Cerebellar nuclear complex (tissue), 1 donor: ENCODE measurements at places on chromosomes 5 and 9.

- no peak for DNase-seq
These were observed 174.9 kb downstream of the ROR2 start for GRCh38 chr9:91775011-91775707.

- no peak for DNase-seq
These were observed 216.0 kb downstream of the ADAMTSL1 start for GRCh38 chr9:18689921-18690320.

DNA sequence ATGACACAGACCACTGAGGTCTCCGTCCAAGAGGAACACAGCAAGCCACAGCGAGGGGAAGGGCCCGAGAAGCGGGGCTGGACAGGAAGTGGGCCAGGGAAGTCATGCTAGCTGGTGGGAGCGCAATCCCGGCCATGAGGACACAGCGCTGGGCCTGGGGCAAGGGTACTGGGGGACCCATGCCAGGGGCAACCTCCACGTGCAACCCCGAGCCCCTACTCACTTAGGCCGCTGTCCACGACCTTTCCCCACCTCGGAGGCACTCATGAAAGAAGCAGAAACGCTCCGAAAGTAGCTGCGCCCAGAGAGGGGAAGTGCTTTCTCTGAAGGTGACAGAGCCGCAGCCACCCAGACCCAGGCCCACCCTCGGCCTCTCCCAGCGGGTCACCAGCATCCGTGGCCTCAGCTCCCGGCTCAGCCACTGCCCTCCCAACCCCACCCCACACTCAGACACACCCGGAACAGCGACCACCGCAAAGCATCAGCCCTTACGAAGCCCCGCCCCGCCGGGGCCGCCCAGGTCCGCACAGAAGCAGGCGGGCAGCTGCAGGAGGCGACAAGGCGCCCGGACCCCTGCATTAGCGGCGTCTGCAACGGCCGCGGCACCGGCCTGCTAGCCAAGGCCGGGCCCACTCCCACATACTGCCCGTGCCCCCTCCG is 782 bp downstream of the BICD2 start:
- DNase-seq, result no peak

DNA sequence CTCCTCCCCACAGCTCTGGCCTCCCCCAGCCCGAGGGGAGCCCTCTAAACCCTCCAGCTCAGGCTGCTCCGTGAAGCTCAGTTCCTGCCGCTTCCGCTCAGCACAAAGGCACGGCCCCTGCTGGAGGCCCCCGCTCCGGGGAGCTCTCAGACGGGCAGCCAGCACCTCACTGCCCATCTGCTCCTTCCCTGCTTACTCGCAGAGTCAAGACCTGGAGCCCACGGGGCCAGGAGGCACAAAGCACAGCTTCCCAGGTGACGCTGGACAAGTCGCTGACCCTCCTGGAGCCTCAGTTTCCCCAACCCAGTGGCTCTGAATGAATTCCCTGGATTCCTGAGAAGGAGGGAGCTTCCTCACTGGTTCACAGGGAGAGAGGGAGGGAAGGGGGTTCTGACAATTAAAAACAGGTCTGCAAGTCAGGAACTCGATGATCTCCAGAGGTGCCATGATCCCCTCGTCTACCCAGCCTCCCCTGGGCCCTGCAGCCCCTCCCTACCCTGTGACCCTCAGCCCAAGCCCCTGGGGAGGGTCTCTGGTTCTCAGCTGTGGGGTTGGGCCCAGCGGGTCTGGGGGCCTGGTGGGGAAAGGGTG is 36.2 kb downstream of the VAV2 start:
- no peak for DNase-seq

DNA sequence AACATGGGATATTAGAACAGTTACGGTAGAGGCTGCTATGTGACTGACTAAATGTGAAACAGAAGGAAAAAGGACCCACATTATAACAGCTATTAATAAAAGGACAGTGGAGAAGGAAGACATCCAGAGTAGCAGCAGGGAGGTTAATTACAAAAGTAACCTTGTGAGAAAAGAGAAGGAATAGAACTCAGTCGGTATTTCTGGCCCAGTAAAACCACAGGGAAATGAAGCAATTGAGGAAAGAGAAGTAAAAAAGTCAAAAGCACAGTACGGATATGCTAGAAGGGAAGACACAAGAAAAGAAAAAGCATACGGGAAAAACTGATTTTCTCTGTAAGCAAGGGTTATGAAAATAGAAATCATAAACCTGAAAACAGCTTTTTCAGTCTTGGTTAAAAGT is 164.7 kb downstream of the RFX3 start:
- no peak for DNase-seq

DNA sequence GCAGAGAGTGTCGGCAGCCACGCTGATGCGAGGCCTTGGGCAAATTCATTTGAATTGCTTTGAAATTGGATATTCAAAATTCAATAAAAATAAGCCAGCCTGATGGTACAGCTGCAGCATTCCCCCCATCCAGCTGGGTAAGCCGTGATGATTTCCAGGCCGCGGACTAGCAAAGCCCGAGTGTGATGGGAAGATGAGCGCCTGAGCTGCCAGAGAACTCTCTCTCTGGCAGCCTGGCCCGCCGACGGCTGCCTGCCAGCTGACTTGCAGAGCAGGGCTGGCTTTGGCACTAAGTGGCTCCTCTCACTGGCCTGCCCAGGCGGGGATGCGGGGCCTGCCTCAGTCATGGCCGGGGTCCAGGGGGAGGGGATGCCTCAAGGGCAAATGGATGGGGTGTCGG is 268.3 kb upstream of the WWC1 start:
- DNase-seq, result no peak
